Activated CD8-positive, alpha-beta memory T cell treated with anti-CD3 and anti-CD28 coated beads for 1 hour (primary cell): ENCODE measurements at places on chromosomes 2 and 18.

GRCh38 chr18:26780520-26781325 is 84.8 kb downstream of the AQP4 start:
- no peak for DNase-seq

DNA sequence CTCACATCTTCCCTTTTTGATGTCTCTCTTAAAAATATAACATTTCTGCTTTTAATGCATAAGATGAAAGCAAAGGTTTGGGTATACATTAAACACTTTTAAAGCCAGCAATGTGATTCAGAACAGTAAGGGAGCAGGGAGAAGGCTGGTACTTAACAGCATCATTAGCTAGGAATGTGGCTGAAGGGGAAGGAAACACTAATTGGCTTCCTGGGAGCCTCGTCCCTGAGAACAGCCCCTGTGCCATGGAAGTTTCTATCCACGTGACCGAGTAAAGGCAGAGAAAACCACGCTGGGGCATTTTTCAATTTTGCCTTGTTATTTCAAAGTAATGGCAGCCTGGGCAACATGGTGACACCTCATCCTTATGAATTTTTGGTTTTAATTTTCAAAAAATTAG is 109.2 kb upstream of the GPC1 start:
- DNase-seq, result no peak

- peak; percentile 82 for DNase-seq
Measured at GRCh38 chr2:239267288-239267951, 133.4 kb downstream of the HDAC4 start.

DNA sequence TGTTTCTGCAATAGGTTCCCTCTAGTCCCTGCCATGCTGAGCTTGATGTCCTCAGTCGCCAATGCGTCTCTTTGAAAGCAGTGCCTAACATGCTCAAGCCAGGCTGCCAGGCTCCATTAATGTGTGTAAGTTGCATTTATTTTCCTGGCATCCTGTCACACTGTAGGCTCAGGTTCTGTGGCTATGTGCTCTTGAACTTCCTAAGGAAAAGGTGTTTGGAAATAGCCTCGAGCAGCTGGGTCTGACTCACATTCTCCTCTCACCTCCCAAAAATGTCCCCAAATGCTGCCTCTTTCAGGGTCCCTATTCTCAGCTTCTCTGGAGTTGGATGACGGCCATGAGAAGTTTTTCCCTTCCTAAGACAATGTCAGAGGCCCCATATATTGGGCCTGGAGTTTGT is 58.0 kb upstream of the SLC14A2 start:
- no peak for DNase-seq

- no peak for DNase-seq
Measured at GRCh38 chr18:40249390-40250080, 1705.5 kb upstream of the PIK3C3 start.

- no peak for DNase-seq
Measured at GRCh38 chr2:149158957-149159356, 120.5 kb downstream of the LYPD6B start.

- no peak for DNase-seq
Measured at GRCh38 chr18:61587865-61588264, 254.6 kb downstream of the CDH20 start.

GRCh38 chr2:56502616-56503015 is 318.8 kb downstream of the CCDC85A start:
- no peak for DNase-seq

GRCh38 chr2:173028141-173028540 is 47.5 kb upstream of the MAP3K20 start:
- no peak for DNase-seq

DNA sequence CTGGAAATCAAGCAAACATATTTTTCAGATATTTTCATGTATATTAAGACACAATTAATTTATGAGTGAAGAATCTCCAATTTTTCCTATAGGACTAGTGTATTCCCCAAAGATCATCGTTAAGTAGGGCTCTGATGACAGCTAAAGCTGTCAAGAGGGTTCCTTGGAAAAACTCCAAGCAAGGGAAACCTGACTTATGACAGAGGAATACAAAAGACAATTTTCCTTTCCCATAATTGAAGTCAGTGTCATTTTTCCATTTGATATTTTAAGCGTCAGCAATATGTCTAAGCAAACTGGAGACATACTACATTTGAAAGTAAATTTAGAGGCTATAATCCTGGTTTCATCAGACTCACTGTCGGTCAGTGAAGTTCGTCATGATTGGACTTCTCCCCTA is 36.1 kb downstream of the RIT2 start:
- no peak for DNase-seq

DNA sequence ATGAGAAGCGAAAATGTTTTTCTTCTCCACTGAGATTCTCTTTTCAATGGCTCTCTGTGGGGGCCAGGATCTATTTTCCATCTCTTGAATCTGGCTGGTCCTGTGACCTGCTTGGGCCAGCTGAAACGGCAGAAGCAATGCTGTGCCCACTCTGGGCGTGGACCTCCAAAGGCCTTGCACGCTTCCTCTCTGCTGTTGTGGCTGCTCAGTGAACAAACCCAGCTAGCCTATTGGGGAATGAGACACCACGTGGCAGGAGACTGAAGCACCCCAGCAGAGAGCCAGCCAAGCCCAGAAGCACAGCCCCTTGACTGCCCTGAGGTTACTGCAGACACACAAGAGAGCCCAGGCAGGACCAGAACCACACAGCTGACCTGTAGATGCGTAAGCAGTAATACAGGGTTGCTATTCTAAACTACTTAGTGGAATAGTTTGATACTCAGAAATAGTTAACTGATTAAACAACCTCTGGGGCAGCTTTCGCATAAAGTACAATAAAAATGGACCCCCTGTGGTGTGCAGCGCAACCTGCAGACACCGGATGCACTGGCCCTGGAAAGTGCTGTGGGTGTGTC is 221.7 kb upstream of the SH3BP4 start:
- no peak for DNase-seq

DNA sequence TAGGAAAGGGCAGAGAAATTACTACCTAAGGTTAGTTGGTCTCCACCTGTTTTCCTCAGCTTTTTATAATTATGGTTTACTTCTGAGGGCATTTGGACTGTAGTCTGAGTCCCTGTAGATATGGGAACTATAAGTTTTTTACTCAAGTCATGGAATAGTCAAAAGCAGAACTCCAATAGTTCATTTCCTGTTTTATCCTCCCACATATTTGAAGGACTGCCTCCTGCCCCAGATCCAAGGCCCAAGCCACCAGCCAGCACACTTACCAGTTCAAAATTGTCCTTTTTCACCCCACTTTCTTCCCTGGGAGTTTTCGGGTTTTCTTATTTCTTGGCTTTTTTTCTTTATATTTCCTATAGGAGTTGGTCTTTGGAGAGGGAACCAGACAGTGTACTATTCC is 164.1 kb downstream of the MBD5 start:
- no peak for DNase-seq

DNA sequence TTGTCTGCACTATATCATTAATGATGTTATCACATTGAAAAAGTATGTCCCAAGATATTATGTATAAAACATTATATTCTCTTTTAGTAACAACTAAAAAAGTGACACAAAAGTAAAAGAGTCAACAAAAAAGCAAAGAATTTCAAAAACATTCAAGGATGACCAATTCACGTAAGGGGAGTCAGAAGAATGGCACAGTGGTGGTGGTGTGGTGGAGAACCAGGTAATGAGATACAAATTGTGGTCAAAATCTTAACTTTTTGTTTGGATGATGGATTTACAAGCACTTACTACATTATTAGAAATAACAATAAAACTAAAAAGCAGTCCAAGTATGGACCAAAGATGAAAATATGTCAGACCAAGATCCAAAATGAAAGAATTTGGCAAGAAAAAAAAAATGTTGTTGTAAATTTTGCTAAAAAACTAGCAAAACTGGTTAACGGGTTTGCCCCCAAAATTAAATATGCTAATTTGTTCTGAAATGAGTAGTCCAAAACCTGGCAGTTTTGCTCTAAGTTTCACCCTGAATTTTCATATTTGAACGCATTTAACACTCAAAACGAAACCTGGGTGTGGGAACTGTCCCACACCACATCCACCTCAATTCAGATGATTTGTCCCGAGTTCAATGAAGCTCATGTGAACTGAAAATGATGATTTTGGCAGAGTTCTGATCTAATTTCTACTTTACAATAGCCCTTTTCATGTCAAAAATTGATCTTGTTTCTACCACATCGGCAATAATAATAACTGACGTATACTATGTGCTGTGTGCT is 135.8 kb downstream of the IKZF2 start:
- no peak for DNase-seq

GRCh38 chr2:17756668-17757067 is 2.7 kb downstream of the GEN1 start:
- DNase-seq, result no peak

GRCh38 chr2:223952280-223952968 is 4.8 kb upstream of the MRPL44 start:
- DNase-seq, result no peak

DNA sequence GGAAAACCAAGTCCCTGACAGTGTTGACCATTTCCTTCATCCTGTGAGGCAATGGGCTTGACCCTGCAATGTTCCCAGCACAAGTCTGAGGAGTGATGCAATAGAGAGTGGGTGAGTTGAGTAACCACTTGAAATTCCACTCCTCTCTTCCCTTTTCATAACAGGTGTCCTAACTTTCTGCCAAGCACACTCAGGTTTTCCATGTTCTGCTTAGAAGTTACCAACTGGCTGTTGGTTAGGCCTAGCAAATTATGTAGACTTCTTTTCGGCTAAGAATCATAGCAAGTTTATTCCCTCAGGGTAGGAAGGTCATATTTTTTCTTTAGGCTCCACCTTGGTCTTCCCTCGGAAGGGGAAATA is 11.5 kb downstream of the GNLY start:
- DNase-seq, result no peak

DNA sequence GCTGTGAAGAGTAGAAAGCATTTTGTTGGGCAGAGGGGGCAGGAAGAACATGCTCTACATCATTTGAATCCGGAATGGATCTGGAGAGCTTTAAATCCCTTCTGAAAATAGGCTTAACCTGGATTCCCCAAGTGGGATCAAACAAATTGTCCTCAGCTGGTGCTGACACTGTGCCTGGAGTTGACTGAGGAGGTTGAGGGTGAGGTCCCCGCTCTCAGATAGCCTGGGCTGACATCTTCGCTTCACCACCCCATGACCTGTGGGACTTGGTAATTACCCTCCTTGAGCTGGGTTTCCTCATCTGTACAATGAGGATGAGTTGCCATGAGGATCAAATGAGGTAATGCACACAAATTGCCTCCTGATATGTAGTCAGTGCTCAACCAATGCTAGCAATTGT is 117.8 kb upstream of the SMAD2 start:
- no peak for DNase-seq

- no peak for DNase-seq
Measured at GRCh38 chr2:42142547-42143184, 26.5 kb upstream of the EML4 start.

- no peak for DNase-seq
Measured at GRCh38 chr18:62811674-62812073, 96.3 kb downstream of the PHLPP1 start.

GRCh38 chr2:151299920-151300539 is 10.6 kb upstream of the NMI start:
- no peak for DNase-seq

- no peak for DNase-seq
Measured at GRCh38 chr2:129912066-129912820, 67.2 kb upstream of the RAB6C start.

DNA sequence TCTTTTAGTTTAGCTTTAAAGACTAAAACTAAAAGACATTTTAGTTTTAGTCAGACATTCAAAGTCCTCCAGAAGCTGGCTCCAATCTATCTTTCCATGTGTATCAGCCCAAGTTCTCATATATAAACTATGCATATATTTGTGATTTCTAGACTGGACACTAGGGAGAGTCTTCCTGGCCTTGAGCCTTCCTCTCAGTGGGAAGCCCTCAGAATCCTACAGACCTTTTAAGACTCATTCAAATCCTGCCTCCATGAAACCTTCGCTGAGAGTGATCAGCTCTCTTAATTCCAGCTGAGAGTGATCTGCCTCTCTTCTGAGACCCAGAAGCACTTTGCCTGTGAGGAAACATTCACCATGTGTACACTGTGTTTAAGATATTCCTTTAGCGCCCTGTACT is 452.7 kb downstream of the TGIF1 start:
- DNase-seq, result no peak

- DNase-seq, result no peak
Measured at GRCh38 chr18:58299936-58300335, 255.9 kb downstream of the NEDD4L start.

GRCh38 chr18:6106091-6106685 is 210.9 kb upstream of the TMEM200C start:
- no peak for DNase-seq

DNA sequence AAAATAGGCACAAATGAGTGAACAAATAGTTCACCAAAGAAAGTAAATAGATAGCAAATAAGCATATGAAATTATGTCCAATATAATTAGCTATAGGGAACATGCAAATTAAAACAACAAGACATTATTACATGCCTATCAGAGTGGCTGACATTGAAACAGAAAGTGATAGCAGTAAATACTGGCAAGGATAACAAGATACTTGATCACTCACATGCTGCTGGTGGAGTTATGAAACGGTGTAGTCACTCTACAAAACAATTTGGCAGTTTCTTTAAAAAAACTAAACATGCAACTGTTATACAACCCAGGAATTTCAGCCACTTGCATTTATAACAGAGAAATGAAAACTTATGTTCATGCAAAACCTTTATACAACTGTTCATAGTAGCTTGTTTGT is 439.2 kb upstream of the ACVR2A start:
- DNase-seq, result no peak

DNA sequence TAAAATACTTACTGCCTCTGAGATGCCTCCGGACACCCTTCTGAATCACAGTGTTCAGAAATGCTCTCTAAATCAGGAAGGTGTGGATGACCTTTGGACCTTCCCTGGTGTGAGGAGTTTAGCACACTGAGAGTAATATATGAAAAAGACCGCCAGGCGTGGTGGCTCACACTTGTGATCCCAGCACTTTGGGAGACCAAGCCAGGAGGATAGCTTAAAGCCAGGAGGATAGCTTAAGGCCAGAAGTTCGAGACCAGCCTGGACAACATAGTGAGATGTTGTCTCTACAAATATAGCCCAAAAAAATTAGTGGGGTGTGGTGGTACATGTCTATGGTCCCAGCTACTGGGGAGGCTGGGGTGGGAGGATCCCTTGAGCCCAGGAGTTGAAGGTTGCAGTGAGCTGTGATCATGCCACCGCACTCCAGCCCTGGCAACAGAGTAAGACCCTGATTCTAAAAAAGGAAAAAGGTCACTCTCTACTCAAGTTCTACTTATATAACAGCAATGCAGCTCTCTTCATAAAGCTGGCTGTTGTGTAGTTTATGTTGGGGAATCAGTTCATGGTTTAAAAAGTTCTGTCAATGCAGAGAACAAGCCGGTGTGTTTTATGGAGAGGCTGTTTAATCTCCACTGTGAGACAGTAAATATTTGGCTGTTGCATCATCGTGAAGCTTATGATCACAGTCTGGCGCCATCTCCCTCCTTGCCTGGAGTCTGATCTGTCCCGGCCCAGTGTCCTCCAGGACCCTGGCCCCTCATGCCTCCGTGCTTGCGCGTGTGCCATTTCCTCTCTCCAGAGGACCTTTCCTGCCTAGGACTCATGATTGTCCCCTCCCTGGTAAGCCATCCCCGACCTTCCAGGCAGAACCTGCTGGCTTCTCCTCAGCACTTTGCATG is 184.5 kb downstream of the FAM210A start:
- no peak for DNase-seq
